ENCODE measurements at places on chromosomes 12 and 14.

DNA sequence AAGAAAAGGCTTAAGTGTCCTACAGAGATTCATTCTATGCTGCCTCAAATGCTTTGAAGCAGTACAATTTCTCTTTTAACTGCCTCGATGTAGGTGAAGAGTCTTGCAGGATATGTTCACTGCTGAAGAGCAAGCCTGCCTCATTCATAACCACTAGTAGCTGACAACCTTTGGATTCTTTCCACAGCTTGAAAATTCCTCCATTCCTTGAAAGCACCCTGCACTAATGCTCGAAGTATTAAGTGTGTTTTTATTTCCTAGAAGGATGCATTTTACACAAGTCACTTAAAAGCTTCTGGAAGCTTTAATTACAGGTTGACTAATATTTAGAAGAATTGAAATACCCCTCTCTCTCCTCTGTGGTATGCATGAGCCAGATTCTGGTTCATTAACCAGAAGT, 429.4 kb downstream of the DIO2 start:
- H3K27ac ChIP-seq, result no peak overlapping the region
- H3K4me1 ChIP-seq, result no peaks in the 10 kb centered on the region
- no peak for DNase-seq
- H3K4me3 ChIP-seq, result no peak overlapping the region
- no peaks in the 10 kb centered on the region for H3K27me3 ChIP-seq
- no peaks in the 10 kb centered on the region for H3K36me3 ChIP-seq

GRCh38 chr12:109264095-109264942, 44.8 kb downstream of the FOXN4 start:
- no peaks in the 10 kb centered on the region for H3K36me3 ChIP-seq
- peak overlapping the region; percentile 72 for H3K27ac ChIP-seq
- H3K27me3 ChIP-seq, result no peaks in the 10 kb centered on the region
- no peaks in the 10 kb centered on the region for H3K4me1 ChIP-seq

- no peak overlapping the region for H3K4me3 ChIP-seq
- H3K4me1 ChIP-seq, result no peaks in the 10 kb centered on the region
- H3K27me3 ChIP-seq, result no peaks in the 10 kb centered on the region
- H3K27ac ChIP-seq, result no peak overlapping the region
These were observed 35.5 kb upstream of the PAX9 start for GRCh38 chr14:36626151-36626550.

GRCh38 chr12:92442782-92443181, 260.0 kb upstream of the PLEKHG7 start:
- no peak overlapping the region for H3K4me3 ChIP-seq

GRCh38 chr12:114420944-114421335, 15.0 kb upstream of the TBX5 start:
- H3K27me3 ChIP-seq, result no peaks in the 10 kb centered on the region
- no peak for DNase-seq
- H3K36me3 ChIP-seq, result no peaks in the 10 kb centered on the region

GRCh38 chr14:35506927-35507326, 27.0 kb upstream of the INSM2 start:
- no peaks in the 10 kb centered on the region for H3K27me3 ChIP-seq
- H3K36me3 ChIP-seq, result no peaks in the 10 kb centered on the region
- no peak overlapping the region for H3K4me3 ChIP-seq
- DNase-seq, result no peak
- H3K4me1 ChIP-seq, result no peaks in the 10 kb centered on the region
- no peak overlapping the region for H3K27ac ChIP-seq

DNA sequence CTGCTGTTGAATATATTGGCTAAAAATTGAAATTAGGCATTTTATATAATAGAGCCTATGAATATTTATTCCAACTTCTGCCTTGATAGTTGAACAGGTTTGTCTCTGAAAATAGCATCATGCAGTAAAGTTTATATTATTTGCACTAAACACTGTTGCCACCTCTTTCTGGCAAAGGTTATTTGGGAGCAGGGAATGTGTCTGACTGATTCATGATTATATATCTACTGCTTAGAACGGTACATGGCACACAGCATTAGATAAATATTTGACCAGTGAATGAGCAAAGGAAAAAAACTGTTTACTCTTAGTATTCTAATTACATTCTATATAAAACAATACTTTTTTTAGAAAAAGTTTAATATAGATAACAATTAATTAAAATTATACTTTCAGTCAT, 123.1 kb upstream of the MGAT4C start:
- H3K4me3 ChIP-seq, result no peak overlapping the region
- no peaks in the 10 kb centered on the region for H3K4me1 ChIP-seq
- H3K36me3 ChIP-seq, result no peaks in the 10 kb centered on the region
- DNase-seq, result no peak
- no peak overlapping the region for H3K27ac ChIP-seq
